ENCODE measurements at places on chromosomes 5 and 9. TPM values are rescaled to one million over a fixed set of nuclear protein-coding genes. Genes with fewer than 3 reads are reported as not detected.
A peak's percentile ranks its signal among the peaks of the same experiment; 100 is the strongest.

The AGXT2 gene
- total RNA-seq: not detected

GRCh38 chr5:52010454-52010853 is 627.2 kb downstream of the ISL1 start:
- no peak for DNase-seq

DNA sequence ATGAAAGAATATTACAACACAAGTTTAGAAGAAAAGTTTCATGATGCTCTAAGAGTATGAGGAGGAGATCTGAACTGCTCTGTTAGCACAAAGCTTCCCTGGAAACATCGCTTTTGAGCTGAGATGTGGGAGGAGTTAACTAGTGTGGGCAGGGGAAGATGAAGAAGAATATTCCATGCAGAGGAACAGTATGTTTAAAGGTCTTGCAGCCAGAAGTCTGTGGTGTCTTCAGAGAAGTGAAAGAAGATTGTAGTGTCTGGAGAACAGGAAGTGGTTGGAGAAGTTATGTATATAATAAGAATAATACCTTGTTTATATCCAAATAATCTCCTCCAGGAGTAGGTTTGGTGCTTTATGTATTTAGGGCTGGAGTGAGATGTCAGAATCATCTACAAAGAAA is 406.7 kb downstream of the MAN2A1 start:
- DNase-seq: no peak

DNA sequence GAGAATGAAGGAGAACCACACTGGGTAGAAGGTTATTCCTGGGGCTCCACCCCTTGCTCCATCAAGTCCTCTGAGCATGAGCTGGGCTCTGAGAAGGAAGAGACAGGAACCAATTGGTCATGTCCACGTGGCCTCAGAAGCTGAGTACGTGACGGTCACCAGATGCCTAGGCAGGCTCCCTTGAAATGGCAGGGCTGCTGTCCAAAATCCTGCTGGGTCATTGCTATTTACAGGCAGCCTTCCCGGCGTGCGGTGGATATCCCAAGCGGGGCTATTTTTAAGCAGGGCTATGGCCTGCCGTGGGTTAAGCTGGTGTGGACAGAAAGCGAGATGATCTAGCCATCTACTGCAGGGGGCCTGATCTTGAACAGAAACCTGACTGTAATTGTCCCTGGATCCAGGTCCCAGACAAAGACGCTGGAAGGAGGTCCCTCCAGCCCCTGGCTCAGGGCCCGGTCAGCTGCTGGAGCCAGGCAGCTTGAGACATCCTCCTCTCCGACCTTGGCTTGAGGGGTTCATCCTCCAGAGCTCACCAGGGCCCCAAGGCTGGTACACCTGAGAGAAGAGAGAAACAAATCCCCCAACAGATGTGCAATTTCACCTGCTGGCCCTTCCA is 550 bp upstream of the CKMT2 start:
- DNase-seq: peak; percentile 14

- DNase-seq: no peak
Measured at GRCh38 chr9:87653941-87654340, 72.0 kb upstream of the CTSL start.

GRCh38 chr5:107951309-107951708 is 280.6 kb upstream of the EFNA5 start:
- DNase-seq: no peak

DNA sequence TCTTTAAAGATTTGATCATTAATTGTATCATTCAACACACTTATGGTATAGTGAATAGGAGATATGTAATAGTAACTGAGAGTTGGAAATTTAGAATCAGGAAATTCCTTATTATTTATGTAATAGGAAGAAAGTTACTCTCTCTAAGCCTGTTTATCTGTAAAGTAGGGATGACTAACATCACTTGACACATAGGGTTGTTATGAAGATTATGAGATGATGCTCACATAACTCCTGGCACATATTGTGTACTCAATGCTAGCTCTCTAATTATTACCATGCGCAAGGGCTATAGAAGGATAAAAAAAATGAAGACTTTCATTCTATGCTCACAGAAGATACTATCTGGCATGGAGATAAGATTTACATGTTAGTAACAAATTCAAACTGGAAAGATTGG is 149.9 kb downstream of the ISOC1 start:
- no peak for DNase-seq

All from RPMI7951 (cell line).